ENCODE measurements at places on chromosomes 16 and 17.

GRCh38 chr16:46737621-46738214 is 10.4 kb downstream of the MYLK3 start:
- no peak for DNase-seq

GRCh38 chr17:17848311-17849082 is 11.7 kb upstream of the SREBF1 start:
- DNase-seq: no peak

- peak; percentile 18 for DNase-seq
These were observed 45.0 kb downstream of the TEX2 start for GRCh38 chr17:64218066-64218465.

GRCh38 chr16:30434852-30435251 is 5.0 kb upstream of the DCTPP1 start:
- no peak for DNase-seq

GRCh38 chr17:72562615-72563188 is 441.9 kb downstream of the SOX9 start:
- no peak for DNase-seq

GRCh38 chr16:12794486-12795387 is 8.9 kb downstream of the CPPED1 start:
- no peak for DNase-seq

DNA sequence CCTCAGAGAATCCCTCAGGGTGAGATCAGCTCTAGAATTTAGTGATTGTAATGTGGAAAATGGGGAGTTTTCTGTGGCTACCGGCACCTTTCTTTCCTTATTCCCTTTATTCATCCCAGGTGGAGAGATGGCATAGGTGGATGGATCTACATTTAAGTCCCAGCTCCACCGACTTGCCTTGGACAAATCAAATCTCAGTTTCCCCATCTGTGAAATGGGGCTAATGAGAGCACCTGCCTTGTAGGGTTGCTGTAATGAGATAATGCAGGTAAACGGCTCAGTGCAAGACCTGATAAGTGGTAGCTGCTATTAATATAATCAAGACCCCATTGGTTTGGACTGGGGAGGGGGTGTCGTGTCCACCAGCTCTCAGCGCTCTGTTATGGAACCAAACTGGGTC is 40.5 kb downstream of the OTOA start:
- no peak for DNase-seq

GRCh38 chr17:77353684-77354419 is 213.1 kb downstream of the SEC14L1 start:
- no peak for DNase-seq

GRCh38 chr17:34443619-34444469 is 80.8 kb upstream of the CCL1 start:
- DNase-seq: no peak

GRCh38 chr16:9154567-9155410 is 63.3 kb downstream of the HAPSTR1 start:
- no peak for DNase-seq

- DNase-seq: no peak
These were observed 4.0 kb downstream of the CTC1 start for GRCh38 chr17:8243827-8244226.

DNA sequence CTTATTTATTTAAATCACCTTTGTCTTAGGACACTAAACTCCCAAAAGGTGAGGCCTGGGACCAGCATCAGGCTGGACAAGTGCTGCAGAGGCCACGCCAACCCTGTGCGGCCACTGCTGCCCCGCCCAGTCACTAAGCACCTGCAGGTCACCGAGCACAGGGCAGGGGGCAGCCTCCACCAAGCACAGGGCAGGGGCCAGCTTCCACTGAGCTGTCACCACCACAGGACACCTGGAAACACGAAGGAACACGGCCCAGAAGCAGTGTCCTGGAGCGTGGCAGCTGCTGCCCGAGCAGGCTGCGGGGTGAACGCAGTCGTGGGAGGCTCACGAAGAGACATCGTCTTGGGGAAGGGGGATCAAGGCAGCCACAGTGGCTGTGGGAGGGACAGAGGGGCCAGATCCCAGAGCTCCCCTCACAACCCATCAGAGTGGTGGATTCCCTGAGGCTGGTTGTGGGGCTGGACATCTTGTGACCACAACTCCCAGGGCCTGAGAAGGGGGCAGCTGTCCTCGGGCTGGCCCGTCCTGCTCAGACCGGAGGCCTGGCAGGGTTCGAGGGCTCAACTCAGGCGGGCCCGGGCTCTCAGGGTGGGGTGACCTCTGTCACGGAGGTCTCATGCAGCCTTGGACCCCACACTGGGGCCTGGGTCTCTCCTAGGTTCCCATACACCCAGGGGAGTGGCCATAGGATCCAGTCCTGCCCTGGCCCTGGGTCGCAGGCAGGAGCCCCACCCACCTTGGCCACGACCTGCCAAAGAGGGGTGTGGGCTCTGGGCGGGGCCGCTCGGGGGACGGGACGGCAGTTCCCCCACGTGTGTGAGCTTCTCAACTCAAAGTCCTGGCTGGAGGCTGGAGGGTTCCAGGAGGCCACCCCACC is 18.7 kb downstream of the RAB40B start:
- DNase-seq: no peak

DNA sequence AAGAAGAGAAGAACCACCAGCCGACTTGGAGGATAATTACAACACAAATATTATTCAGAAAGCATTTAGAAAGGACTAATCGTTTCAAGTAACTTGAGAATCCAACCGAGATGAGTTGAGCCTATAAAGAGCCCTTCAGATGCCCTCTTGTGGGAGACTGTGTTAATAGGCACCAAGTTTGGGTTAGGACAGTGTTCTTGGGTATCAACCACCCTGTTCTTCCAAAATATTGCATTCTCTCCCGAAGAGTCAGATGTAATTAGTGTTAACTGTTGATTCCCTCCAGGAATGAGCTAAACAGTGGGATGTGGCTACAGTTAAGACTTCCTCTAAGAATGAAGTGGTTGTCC is 87.8 kb upstream of the NOL11 start:
- DNase-seq: no peak

GRCh38 chr17:63495491-63495890 is 18.6 kb downstream of the ACE start:
- no peak for DNase-seq

DNA sequence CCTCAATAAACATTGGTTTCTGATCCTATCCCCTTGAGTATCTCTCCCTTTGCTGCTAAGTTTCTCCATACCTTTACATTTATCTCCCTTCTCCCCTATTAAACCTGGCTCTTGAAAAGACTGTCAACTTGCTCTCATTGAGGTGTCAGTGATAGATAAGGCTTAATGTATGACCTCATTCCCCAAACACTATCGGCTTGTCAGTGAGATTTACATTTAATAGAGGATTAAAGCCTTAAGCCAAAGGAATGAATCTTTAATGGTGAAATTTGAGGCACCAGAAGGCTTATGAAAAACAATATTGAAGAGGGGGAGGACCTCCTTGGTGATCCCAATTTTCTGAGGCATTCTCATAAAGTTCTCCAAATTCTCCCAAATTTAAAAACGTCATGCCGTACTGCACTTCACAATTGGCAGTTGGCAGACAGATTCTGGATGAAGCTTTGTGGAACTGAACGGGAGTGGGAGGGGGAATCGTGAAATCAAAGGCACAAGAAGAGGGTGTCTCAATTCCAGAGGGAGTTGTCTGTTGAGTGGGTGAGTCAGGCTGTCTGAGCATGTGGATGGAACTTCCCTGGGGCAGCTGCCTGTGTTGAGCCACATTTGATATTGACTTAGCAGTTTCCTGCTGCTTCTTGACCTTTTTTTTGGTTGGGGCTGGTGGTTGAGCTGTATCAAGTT is 478.8 kb downstream of the NPIPA7 start:
- DNase-seq: no peak

- no peak for DNase-seq
These were observed 74.5 kb upstream of the TNRC6C start for GRCh38 chr17:77884019-77884418.

- no peak for DNase-seq
These were observed 4.6 kb upstream of the HOXB4 start for GRCh38 chr17:48582750-48583069.

- no peak for DNase-seq
These were observed 7.7 kb upstream of the ENGASE start for GRCh38 chr17:79066963-79067362.

- DNase-seq: no peak
These were observed 17.4 kb downstream of the WNT9B start for GRCh38 chr17:46868689-46869187.

GRCh38 chr17:13843862-13844635 is 225.3 kb upstream of the COX10 start:
- no peak for DNase-seq

- no peak for DNase-seq
These were observed 14.2 kb downstream of the FAM83G start for GRCh38 chr17:18990331-18990730.

DNA sequence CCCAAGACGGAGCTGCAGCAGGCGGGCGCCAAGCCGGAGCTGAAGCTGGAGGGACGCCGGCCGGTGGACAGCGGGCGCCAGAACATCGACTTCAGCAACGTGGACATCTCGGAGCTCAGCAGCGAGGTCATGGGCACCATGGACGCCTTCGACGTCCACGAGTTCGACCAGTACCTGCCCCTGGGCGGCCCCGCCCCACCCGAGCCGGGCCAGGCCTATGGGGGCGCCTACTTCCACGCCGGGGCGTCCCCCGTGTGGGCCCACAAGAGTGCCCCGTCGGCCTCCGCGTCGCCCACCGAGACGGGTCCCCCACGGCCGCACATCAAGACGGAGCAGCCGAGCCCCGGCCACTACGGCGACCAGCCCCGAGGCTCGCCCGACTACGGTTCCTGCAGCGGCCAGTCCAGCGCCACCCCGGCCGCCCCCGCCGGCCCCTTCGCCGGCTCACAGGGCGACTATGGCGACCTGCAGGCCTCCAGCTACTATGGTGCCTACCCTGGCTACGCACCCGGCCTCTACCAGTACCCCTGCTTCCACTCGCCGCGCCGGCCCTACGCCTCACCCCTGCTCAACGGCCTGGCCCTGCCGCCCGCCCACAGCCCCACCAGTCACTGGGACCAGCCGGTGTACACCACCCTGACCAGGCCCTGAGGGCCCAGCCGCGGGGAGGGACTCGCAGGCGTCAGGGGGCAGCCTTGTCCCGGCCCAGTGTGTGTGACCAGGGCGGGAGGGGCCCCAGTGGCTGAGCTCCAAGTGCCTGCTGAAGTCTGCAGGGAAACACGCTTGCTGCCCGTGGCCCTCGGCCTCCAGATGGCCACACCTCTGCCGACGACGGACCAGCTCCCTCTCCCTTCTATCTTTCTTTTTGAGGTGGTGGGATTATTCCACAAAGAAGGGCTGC is 3.4 kb downstream of the SOX8 start:
- DNase-seq: no peak

GRCh38 chr17:11739351-11739750 is 141.1 kb downstream of the DNAH9 start:
- no peak for DNase-seq

DNA sequence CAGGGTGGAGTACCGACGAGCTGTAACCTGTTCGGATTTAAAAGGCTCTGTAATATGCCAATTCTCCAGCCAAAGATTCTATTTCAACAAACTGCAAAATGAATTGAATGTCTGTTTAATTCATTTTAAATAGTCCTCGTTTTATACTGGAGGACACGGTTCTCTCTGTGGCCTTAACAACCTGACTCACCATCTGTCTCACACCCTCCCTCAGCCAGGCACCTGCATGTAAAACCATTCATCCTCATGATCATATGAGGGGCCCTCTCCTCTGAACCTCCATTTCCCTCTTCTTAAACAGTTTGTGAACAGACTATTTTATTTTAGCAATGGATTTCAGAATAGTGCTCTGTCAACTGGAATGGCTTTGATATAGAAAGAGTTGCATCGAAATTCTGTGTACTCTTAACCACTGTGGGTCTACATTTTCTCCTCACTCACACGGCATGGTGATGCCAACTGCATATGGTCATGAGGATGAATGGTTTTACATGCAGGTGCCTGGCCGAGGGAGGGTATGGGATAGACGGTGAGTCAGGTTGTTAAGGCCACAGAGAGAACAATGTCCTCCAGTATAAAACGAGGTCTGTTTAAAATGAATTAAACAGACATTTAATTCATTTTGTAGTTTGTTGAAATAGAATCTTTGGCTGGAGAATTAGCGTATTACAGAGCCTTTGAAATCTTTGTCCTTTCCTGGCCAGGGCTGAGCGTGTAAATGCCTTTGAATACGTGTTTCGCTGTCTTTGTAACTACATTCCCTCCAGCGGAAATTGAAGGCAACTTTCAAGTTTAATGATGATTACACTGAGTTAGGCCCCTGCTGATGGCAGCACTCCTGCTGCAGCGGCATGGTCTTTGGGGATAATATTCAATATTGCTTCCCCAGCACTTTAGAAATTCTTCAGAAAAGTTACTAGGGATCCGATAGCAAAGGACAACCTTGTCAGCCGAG is 329.6 kb downstream of the SNX29 start:
- DNase-seq: no peak

- no peak for DNase-seq
These were observed 2451.0 kb downstream of the TP53TG3F start for GRCh38 chr16:35910409-35910808.

DNA sequence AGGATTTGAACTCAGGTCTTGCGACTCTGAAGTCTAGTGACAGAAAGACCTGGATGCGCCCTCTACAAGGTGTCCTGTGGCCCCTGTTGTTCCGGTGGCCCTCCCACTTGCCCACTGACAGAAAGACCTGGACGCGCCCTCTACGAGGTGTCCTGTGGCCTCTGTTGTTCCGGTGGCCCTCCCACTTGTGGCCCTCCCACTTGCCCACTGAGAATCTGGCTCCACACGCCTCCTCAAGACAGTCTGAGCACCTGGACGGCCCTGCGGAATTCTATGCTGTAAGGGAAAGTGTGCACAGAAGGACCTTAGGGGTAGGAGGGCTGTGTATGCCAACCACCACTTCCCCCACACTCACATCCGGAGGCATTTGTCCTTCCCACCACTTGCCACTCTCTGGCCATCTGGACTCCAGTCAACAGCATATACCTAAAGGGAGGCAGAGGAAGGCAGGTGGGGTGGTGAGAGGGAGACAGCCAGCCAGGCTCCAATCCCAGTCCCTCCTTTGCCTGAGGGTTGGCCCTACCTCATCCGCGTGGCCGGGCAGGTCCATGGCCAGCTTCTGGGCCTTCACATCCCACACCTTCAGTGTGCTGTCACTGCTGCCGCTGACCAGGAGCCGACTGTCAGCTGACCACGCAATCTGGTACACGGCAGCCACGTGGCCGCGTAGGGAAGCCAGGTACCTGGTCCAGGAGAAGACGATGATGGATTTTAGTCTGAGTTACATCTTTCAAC is 9.1 kb downstream of the NLE1 start:
- DNase-seq: no peak

- DNase-seq: no peak
These were observed 82.9 kb upstream of the GPRC5B start for GRCh38 chr16:19967561-19967960.

GRCh38 chr16:58733248-58733670 is 857 bp downstream of the GOT2 start:
- no peak for DNase-seq

Measured in stimulated activated CD4-positive, alpha-beta T cell treated with anti-CD3 and anti-CD28 coated beads, Interleukin-1b, Interleukin-23, amount 100 ng/mL, for 4 hours (primary cell).